ENCODE measurements at places on chromosomes 2 and 18.

DNA sequence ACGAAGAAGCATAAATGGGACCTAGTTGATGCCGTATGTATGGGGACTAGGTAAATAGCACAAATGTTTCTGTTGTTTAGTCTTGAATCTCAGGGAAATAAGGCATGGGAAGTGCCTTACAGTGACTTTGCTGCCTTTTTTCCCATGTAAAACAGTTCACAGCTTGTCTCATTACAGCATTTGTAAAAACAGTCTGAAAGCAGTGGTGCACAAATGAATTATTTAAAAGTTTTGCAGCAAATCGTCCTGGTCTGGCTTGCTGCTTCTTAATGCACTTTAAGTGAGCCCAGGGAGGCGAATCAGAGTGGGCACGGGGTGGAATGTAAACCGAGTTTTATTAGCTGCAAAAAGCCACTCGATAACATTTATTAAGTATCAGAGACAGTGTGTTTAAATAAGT is 302.0 kb upstream of the ETAA1 start:
- no peak for DNase-seq

- no peak for DNase-seq
Measured at GRCh38 chr2:70613521-70613920, 59.9 kb upstream of the TGFA start.

DNA sequence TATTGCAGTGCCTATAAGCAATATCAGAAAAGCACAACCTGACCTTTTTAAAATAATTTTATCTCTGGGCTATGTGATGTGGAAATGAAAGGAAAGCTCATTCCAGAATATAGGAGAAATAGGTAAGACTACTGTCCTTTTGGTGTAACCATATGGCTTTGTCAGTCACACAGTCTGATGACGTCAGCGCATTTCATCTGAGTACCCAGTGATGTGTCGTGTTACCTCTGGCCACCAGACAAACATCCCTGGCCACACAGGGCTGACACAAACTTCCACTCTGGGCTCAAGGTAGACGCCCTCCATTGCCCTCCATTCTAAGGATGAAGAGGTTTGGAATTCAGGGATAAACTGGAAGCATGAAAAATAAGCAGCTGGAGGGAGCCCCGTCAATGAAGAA is 506.7 kb downstream of the CMPK2 start:
- no peak for DNase-seq

GRCh38 chr2:71891155-71891554 is 256.5 kb downstream of the CYP26B1 start:
- DNase-seq = no peak

DNA sequence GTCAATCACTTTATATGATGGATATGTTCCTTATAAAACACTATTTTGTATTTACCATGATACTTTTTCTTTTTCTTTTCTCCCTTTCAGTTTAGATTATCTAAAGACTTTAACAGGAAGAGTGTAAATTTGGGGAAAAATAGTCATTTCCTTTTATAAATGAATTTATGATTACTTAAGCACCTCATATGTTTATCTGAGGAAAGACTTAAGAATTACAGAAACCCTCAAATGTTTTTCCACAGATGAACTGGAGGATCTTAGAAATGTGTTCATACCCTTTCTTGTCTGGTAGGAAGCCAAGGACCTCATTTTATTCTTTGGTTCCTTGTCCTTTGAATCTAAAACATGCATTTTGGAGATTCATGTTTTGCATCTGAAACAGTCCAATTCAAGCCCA is 36.7 kb downstream of the MAPRE2 start:
- no peak for DNase-seq

GRCh38 chr2:45089554-45090261 is 80.5 kb upstream of the SIX2 start:
- no peak for DNase-seq

- no peak for DNase-seq
Measured at GRCh38 chr2:37617119-37617892, 54.1 kb downstream of the CDC42EP3 start.

DNA sequence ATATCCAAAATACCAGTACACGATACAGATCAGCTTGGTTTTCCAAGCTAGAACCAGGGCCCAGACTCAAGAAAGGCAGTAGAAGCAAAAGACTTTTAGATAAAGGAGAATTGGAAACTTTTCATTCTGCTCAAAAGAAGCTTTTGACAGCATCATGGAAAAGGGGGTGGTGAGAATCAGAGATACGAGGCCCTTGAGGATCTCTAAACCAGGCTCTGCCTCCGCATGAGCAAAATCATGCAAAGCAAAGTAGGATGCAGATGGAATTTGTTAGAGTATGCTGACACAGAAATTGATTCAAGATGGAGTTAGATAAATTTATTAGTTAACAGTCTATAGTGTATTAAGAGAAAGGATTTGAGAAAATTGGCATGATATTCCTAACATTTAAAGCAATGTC is 39.8 kb downstream of the FAM98A start:
- DNase-seq = no peak

DNA sequence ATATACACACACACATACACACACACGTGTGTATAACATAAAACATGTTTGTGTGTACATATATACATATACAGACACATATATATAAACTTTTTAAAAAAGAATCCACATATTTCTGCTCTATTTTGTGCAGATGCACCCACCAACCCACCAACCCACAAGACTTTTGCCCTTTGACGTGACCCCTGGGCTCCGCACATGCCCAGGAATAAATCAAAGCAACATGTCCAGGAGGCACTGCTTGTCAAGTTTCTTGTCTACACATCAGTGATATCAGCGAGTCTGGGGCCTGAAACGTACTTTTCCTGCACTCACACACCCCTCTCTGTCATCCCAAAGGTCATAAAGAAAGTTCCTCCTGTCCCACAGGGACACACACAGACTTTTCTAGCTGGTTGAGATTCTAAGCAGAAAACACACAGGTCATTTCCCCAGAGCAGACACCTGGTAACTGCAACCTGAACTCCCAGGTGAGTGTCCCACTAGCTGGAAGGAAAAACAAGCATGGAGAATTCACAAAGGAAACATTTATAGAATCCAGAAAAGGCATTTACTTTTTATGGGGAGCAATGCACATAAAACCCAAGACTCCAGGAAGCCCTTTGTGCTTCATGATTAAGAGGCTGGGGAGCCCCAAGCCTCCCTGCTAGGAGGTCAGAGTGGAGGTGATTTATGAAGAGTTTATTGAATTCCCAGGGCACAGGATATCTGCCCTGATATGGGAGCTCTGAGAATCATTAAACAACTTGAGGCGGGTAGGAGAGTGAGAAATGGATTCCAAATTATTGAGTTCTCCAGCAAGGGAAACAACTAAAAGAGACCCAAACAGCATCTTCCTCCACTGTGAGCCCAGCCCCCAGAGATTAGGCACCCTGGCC is 211.6 kb downstream of the MGAT5 start:
- no peak for DNase-seq

DNA sequence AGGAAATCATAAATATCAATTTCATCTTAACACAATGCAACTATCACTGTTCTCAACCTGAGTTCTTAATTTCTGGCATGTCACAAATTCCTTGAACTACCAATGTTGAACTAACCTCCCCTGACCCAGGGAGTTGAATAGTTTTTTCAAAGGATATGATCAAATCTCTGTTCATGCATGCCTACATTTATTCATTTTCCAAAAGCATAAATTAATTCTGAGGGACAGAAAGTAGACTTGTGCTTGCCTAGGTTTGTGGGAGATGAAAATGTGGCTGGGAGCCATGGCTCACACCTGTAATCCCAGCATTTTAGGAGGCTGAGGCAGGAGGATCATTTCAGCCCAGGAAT is 175.7 kb downstream of the TGIF1 start:
- no peak for DNase-seq

All from GDM1 (cell line).